Nasal cavity respiratory epithelium epithelial cell of viscerocranial mucosa (primary cell): ENCODE measurements at places on chromosomes 1 and 21. TPM values are rescaled to one million over a fixed set of nuclear protein-coding genes. Genes with fewer than 3 reads are reported as not detected.

The SYNJ1 gene
- 4.1 and 8.3 TPM in 2 replicates for total RNA-seq

The FCAMR gene
- total RNA-seq, result under 0.01 TPM in 1 of 2 replicates, not detected in the other

The CDCP2 gene
- total RNA-seq, result not detected in 2 replicates

The PTGER3 gene
- total RNA-seq, result under 0.01 TPM in 2 replicates

The UBL4B gene
- not detected in 2 replicates for total RNA-seq

The NHLH1 gene
- total RNA-seq, result 0.07 TPM in 1 of 2 replicates, not detected in the other

The CD34 gene
- not detected in 2 replicates for total RNA-seq

The TMIGD3 gene
- not detected in 2 replicates for total RNA-seq
